ENCODE measurements at places on chromosomes 2 and 18.

- no peak for DNase-seq
Measured at GRCh38 chr2:53505826-53506225, 261.8 kb upstream of the CHAC2 start.

- DNase-seq: no peak
Measured at GRCh38 chr2:221612161-221612560, 40.1 kb upstream of the EPHA4 start.

DNA sequence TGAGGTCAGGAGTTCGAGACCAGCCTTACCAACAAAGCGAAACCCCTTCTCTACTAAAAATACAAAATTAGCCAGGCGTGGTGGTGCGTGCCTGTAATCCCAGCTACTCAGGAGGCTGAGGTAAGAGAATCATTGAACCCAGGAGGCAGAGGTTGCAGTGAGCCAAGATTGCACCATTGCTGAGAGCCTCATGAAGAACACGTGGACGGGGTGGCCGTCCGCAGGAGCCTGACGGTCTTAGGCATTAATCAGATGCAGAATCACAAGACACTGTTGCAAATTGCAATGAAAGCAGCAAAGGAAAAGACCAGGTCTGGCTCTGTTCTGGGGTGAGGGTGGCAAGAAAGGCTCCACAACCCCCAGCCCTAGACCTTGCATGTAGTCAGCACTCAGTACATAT lies 104.0 kb upstream of the SLC66A3 start:
- DNase-seq: no peak

DNA sequence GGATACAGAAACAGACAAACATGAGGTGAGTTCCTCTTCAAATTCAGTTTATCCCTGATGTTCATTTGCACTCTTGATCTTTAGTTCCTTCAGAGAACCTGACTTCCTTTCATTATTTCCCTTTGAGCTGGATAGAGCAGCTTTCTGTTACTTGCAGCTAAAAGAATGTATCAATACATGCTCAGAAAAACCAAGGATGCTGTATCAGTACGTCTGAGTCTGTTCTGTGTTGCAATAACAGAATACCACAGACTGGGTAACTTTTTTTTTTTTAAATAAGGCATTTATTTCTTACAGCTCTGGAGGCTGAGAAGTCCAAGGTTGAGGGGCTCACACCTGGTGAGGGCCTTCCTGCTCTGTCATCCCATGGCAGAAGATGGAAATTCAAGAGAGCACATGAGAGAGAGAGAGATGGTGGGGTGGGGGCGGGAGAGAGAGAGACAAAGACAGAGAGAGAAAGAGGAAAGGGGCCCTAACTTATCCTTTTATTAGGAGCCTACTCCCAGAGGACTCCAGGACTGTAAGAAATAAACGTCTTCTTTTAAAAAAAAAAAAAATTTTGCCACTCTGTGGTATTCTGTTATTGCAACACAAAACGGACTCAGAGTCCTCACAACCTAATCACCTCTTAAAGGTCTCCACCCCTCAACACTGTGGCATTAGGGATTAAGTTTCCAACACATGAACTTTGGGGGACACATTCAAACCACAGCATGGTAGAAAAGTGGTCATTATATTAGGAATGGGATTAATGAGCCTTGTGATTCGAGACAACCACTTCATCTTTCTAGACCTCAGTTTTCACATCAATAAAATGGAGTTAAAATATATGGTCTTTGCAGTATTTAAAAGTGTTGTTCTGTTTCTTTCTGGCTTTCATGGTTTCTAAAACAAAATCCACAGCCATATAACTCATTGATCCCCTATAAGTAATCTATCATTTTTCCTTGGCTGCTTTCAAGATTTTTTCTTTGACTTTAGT lies 18.4 kb upstream of the SELENOI start:
- DNase-seq: no peak

- DNase-seq: no peak
Measured at GRCh38 chr2:212213191-212213590, 325.4 kb downstream of the ERBB4 start.

- no peak for DNase-seq
Measured at GRCh38 chr2:179252423-179252822, 12.2 kb downstream of the SESTD1 start.

DNA sequence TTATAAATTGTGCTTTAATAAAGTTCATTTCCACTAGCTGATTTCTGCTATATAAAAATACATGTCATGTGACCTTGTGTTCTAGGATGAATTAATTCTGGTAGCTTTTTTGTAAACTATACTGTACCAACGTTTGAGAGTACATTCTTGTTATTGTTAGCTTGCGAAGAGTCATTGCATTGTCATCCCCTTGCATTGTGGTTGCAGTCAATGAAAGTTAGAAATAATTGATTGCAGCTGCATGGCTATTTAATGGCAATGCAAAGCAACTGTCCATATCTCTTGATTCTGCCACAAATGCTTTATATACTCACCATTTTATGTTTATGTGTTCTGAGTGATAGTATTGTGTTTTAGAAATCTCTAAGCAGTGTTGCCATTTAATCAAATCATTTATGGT lies 91.6 kb downstream of the ZNF407 start:
- DNase-seq: no peak

DNA sequence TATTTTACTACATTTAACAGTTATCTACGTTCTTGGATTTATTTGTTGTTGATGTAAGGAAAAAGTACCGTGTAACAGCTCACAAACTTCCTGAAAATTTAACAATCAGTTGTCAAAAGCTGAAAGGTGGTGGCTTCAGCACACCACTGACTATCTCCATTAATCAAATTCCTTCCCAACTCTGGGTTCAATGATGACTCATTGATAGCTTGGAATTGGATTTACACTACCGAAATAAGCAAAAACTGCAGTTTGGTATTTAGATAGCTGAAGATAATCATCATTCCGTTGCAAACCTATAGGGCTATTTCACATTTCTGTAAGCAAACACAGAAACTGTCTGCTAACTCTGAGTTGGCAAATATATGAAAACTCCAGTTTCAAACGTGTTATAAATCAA lies 322.3 kb upstream of the TFPI start:
- no peak for DNase-seq

- no peak for DNase-seq
Measured at GRCh38 chr2:240595381-240596079, 9.0 kb downstream of the CAPN10 start.

GRCh38 chr18:532018-532417 lies 31.5 kb upstream of the COLEC12 start:
- no peak for DNase-seq
